ENCODE measurements at places on chromosomes 11 and 22. TPM values are rescaled to one million over a fixed set of nuclear protein-coding genes. Genes with fewer than 3 reads are reported as not detected.

DNA sequence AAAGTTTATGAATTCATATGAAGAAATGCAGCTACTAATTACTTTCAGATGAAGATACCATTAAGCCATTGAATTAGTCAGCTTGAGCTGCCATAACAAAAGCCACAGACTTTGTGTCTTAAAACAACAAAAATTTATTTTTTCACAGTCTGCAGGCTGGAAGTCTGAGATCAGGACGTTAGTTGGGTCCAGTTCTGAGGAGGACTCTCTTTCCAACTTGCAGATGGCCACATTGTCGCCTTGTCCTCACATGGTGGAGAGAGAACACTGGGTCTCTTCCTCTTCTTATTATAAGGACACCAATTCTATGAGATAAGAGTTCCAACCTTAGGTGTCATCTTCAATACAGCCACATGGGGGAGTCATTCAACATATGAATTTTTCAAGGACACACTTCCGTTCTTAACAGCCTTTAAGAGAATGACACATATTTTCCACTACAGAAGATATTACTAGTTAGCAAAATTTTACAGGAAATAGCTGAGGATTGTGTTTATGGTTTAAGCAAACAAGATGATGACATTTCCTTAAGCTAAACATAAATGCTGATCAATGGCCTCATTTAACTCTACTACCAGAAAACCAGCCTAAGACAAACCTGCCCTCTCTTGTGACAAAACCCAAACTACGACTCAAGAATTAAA, 56.0 kb downstream of the DCUN1D5 start:
- no peak for DNase-seq

DNA sequence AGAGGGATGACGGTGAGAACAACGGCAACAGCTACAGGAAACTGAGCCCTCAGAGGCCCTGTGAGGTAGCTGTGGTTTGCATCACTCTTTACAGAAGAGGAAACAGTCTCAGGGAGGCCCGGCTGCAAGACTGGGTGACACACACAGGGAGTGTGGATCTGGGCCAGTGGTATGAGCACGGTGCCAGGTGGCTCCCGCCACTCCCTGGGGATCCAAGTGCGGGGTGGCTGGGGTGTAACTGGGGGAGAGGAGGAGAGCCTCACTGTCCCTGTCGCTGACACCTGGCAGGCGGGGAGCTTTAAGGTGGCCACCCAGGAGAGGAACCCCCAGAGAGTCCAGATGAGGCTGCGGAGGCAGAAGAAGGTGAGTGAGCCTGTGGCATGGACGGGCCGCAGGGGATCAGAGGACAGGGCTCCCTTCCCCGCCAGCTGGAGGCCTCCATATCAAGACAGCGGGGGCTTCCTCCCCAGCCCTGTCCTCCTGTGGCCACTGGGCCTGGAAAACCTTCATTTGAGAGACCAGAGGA, 5.6 kb downstream of the RGL4 start:
- DNase-seq: no peak

- DNase-seq: no peak
These were observed 28.4 kb upstream of the CRTAM start for GRCh38 chr11:122809866-122810265.

- no peak for DNase-seq
These were observed 35.4 kb downstream of the SLN start for GRCh38 chr11:107676336-107677057.

DNA sequence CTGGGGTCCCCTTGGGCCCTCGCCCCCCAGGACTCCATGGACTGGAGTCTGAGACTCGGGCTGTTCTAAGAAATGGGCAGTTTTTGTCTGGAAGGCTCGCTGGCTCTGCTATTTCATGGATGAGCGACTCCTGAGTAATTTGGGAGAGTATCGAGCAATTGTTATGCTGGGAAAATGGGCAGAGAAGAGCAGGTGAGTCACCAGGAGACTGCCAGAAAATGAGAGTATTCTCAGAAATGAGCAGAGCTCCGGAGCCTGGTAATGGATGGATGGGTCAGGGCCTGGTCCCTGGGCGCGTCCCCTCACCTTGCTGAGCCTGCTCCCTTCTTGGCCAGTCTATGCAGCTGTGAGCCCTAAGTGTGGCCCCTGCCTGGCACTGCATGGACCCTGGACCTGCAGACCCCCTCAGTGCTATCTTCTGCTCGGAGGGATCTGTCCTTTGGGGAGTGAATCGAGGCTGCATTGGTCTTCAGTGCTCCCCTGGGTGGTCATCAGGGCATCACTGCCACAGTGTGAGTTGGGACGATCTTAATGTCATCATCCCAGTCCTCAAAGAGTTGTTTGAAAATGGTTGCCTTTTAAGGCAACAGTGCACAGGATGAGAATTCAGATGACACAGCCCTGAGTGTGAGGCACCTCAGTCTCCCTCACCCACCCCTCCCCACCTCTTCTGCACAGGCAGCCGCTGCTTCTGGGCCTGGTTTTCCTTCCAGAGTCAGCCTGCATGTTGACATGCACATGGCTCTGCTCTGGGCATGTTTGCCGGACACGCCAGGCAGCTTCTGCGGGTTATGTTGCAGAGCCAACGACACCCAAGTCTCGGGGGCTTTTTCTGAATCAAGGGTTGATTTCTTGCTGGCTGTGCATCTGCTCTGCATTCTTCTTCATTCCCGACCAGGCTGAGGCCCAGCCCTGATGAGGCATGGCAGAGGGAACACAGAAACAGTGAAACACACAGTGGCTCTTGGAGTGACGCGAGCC, 519.0 kb downstream of the TBC1D22A start:
- no peak for DNase-seq

DNA sequence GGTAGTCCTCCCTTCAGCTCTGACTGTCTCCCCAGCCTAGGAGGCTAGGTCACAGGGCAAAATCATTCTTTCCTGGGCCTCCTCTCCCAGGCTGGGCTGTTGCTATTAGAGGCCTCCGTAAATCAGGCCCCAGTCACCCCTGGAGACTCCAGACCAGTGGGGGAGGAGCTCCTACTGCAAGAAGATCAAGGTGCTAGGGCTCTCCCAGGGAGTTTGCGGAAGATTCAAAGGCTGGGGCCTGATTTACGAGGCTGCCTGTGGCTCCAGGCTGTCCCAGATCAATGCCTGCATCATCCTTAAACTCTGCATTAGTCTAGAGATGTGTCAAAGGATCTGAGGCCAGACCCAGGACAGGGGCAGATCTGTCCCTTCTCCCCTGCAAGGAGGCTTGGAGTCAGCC, 346.2 kb downstream of the TENM4 start:
- DNase-seq: no peak

Gene OR5A1
- total RNA-seq: not detected

Gene OR4D10
- not detected for total RNA-seq

Gene MS4A4A
- not detected for total RNA-seq
